Suppressor macrophage treated with lipopolysaccharide for 1 hour (primary cell): ENCODE measurements at places on chromosomes 11 and 22.

DNA sequence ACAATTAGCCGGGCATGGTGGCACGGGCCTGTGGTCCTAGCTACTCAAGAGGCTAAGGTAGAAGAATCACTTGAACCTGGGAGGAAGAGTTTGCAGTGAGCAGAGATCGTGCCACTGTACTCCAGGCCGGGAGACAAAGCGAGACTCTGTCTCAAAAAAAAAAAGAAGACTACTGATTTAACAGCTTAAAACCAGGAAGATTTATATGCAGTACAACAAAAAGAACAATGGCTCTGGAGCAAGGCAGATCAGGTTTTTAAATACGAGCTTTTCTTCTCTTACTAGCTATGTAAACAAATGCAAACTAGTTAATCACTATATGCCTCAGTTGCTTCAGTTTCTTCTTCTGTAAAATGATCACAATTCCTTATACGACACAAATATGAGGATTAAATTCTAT is 6.9 kb downstream of the FAM168A start:
- DNase-seq = no peak

GRCh38 chr22:44020981-44021380 is 3.1 kb upstream of the PARVB start:
- DNase-seq = no peak

DNA sequence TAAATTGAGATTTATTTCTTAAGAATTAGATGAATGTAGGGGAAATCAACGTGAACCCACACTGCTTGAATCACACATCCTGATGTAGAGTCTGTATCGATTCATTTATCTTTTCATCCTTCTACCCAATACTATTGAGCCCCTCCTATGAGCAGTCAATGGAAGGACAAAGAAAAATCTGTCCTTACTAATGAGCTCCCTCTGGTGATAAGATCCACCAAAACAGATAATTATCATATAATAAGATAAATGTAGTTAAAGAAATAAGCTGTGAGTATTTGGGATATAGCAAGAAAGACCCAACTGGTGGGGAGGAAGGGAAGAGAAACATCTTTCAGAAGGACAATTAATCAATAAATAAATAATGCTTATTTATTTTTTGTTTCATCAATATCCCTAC is 385.1 kb upstream of the CCDC90B start:
- DNase-seq = no peak

- peak; percentile 85 for DNase-seq
These were observed 4.9 kb upstream of the TMEM132A start for GRCh38 chr11:60919320-60919719.

DNA sequence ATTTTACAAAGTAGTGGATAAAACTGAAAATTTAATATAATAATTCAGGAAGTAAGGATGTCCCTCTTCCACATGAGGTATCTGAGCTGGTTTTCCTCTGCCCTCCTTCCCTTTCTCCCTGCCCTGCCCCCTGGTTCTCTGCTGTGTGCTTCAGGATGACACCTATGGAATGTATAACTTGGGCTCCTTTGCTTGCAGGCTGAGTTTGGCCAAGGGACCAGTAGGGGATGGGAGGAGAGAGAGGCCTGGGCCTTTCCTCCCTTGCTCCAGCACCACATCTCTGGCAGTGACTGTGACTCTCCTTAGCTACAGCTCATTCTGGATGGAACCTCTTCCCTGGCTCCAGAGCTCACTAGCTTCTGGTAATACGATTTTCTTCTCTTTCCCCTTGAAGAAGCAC is 10.1 kb downstream of the IRAG1 start:
- no peak for DNase-seq

DNA sequence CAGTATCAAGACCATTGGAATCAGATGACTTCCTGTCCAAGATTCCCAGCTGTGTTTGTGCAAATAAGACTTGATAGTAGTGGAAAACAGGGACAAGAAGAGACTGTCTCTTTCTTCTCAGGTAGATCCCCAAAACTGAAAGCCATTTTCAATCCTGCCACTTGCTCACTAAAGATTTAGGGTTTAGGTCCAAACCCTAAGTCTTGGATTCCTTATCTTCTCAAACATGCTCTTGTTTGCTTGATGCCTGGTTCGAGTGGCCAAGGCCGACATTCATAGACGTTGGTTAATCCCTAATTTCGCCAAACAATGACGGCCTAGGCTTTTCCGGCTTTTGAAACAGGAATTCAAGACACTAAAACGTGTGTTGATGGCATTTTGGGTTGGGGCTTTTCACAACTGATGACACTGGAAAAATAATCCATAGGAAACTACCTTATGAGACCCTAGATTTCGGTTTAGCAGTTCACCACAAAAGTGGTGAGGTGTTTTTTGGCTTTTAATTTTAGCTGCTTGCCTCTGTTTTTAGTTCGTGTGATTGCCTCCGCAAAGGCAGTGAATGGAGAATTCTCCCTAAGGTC is 1.0 kb upstream of the GTPBP1 start:
- DNase-seq = peak; percentile 25

GRCh38 chr11:30395751-30396150 is 72.8 kb downstream of the ARL14EP start:
- DNase-seq = no peak

GRCh38 chr11:69044111-69045013 is 4.4 kb upstream of the TPCN2 start:
- peak; percentile 83 for DNase-seq

- DNase-seq = no peak
These were observed 56.4 kb upstream of the BARX2 start for GRCh38 chr11:129319201-129319600.

DNA sequence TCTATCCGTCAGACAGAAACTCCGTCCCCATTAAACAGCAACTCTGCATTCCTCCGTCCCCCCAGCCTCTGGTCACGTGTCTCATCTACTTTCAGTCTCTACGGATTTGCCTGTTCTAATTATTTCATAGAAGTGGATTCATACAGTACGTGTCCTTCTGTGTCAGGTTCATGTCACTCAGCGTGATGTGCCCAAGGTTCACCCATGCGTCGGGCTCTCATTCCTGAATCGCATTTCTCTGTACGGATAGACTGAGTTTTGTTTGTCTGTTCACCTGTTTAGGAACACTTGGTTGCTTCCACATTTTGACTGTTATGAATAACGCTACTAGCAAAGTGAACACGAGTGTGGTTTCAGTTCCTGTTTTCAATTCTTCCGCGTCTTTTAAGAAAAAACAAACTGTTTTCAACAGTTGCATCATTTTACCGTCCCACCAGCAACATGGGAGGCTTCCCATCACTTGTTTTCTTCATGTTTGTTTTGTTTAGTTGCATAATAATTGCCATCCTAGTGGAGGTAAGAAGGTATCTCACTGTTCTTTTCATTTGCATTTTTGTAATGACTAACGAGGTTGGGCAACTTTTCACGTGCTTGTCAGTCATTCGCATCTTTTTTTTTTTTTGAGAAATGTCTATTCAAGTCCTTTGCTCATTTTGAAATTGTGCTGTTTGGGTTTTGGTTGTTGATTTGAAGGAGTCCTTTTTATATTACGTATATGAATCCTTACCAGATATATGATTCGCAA is 8.9 kb upstream of the NLRP6 start:
- peak; percentile 82 for DNase-seq

- DNase-seq = no peak
These were observed 2.5 kb upstream of the NCAM1 start for GRCh38 chr11:112958670-112959069.

- peak; percentile 49 for DNase-seq
These were observed 2.1 kb upstream of the CPT1A start for GRCh38 chr11:68843703-68844312.

DNA sequence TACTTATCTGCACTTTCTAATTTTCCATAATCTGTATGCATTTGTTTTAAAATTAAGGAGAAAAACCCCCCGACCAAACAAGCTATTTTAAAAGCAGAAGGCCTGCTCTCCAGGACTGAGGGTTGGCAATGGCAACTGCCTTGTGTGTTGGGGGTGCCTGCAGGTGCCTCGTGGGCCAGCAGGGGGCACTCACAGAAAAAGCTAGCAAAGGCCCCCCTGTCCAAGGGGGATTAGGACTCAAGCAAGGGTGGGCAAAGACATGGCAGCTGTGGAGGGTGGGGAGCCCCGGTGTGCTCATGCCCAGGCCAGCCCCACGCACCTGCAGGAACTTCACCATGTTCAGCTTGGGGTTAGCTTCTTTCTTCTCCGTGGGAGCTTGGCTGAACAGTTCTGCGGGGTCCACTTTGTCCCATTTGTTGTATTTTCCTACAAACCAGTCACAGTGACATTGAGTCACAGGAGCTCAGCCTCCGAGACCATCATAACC is 10.3 kb downstream of the TOP3B start:
- peak; percentile 65 for DNase-seq

GRCh38 chr22:22362936-22363335 is 118.3 kb downstream of the VPREB1 start:
- DNase-seq = peak; percentile 39

GRCh38 chr11:74702383-74703007 is 28.7 kb downstream of the CHRDL2 start:
- peak; percentile 75 for DNase-seq
